ENCODE measurements at places on chromosomes 1 and 21.
A peak's percentile ranks its signal among the peaks of the same experiment; 100 is the strongest.

DNA sequence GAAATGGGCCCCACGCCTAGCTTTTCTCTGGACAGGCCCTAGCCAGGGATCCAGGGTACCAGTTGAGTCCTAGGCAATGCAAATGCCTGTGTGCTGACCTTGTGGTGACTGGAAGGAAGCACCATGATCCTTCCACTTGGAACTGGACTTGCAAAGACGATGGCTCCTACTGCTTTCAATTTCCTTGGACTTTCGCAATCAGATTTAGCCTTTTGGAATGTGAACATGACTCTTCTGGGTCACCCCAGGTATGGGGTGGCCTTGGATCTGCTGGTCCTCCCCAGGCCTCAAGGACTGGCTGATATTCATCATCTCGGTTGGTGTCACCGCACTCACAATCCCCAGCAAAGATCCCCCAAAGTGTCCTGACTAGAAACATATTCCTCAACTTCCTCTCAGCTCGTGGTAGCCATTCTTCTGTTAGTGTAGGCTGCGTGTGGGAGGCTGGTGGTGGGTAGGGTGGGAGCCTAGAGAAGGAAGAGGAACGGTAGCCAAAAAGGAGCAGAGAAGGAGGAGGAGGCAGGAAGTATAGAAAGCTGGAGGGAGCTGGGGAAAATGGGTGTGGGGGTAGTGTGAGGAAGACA, 130.5 kb downstream of the PPIAL4G start:
- DNase-seq, result no peak

- no peak for DNase-seq
These were observed 11.1 kb downstream of the CHD5 start for GRCh38 chr1:6168947-6169586.

GRCh38 chr1:15951341-15952153, 24.4 kb downstream of the ZBTB17 start:
- DNase-seq, result no peak

DNA sequence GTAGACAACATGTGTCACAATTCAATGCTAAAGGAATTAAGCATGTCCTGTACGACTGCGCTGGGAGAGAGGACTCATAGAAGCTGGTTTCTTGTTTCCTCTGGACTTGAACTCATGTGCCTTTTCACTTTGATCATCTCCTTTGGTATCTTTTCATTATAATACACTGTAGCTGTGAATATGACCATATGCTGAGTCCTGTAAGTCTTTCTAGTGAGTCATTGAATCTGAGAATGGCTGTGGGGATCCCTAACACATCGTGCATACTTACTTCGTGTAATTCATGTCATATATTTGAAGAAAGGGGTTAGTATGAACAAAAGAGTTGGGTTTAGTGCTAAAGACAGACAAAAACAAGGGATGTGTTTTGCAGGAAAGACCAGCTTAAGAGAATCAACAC, 148.1 kb upstream of the RUNX1 start:
- DNase-seq, result no peak

DNA sequence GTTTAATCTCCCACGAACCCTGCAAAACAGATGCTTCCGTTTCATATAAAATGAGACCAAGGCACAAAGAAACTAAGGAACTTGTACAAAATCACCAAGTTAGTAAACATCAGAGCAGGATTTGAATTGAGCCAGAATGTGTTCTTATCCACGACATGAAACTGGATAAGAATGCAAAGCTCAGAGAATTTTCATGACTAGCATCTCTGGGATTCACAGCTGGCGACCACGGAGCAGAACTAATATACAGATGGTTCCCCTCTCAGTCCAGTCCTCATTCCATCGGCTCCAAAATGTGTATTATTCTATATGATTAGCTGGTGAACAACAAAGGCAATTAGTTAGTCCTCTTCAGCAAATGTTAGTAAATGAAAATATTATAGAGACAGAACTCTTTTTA, 72.3 kb upstream of the ERG start:
- DNase-seq, result no peak

DNA sequence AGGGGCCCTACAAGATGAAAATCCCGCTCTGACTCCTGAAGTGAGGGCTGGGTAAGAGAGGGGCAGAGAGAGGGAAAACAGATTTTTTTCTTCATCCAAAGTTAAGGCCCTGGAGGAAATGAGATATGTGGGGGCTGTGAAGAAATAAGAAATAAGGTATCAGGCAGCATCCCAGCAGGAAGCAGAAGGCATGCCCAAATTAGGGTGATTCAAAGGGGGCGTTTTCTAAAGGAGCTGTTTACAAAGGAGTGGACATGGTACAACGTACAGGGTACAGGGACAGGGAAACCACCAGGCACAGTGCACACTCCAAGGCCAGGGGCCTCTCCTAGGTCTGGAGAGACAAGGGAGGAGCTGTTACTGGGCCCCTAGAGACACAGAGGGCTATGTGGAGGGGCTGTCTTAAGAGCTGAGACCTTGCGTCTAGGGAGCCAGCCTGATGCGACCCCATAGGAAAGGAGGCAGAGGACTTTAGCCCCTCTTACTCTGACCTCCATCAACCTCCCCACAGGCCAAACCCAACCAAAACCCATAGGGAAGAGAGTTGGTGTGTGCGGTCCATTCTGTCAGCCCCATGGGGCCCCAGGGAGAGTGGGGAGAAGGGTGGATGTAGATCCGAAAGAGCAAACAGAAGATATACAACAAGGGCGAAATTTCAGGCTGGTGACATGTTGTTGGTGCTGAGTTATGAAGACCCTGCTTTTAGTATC, 38.6 kb downstream of the STYXL2 start:
- no peak for DNase-seq

DNA sequence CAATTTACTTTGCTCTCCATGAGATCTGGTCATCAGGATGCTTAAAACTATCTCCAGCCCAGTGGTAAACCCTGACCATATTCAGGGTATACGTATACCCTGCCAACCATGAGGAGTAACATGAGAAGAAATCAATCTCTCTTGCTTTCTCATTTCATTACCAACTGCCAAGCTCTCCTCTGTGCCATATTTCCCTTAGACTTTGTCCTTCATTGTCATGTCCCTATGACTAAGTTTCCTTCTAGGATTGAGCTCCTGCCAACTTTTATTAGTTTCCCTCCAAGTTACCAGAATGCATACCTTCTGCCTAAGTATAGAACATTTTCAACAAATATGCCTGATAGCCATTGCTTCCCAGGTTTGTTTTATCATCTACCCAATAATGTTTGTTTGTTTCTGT, 1113.9 kb upstream of the B3GALT2 start:
- DNase-seq, result no peak

GRCh38 chr21:36966821-36967768, 626 bp upstream of the HLCS start:
- no peak for DNase-seq

- no peak for DNase-seq
These were observed 17.5 kb downstream of the KLHDC8A start for GRCh38 chr1:205339197-205339702.

DNA sequence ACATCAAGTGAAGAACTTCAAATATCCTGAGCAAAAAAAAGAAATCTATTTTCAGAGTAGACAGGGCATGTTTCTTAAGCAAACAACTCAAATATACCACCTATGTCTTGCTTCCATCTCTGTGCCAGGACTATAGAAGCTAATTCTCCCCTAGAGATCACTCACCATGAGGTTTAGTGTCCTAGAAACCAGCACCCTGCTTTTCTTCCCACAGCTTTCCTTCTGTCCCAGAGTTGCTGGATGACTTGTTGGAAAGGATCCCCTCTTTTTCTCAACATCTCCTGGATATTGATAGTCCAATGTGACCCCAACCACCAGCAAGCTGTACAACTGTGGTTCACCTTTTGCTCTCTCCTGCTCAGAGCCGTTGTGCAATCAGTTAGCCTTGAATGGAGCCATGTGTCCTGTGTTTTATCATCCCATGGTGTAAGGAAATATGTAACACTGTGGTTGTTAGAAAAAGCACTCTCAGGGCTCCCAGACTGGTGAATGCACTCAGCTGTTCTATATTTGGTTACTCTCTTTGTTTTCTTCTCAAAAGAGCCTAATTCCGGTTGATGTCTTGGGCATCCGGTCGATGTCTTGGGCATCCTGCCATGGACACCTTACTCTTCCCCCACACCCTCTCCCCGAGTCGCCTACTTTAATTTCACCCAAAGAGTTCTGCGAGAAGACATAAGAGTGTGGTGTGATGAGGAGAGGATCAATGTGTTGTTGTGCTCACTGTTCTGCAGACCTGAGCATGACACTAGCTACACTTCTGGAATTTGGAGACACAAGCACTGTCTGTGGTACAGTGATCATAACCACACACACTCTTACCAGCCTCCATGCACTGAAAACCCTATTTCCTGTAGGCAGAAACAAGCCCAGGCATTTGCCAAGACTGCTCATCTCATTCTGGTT, 1.7 kb downstream of the TNFSF4 start:
- DNase-seq, result no peak

- DNase-seq, result no peak
These were observed 18.1 kb downstream of the NAV1 start for GRCh38 chr1:201556841-201557571.

DNA sequence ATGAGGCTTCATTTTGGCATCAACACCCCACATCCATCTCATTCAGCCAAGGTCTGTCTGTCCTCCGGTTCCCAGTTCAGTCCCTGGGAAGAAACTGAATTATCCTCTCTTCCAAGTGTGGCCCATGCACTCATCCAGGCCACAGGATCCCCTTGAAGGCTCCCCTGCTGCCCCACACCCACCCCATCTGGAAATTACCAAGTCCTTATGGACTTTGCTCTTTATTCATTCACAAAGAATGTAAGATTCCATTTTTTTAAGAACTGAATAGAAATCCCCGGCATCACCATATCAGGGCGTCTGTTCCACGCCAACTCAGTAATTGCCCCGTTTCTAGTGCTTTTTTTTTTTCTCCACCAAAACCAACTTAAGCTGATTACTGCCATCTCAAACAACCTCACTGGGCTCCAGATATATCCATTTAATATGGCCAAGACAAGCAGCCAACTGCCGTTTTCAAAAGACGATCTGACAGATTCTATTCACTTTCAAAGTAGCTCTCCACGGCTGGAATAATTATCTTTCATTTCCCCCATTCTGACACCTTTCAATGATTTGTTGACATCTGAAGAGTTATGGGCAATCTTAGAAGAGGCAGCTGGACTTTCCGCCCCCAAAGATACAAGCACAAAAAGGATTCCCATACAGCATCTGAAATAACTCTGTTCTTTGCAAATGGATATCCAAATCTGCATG, 55.9 kb downstream of the OLIG1 start:
- no peak for DNase-seq

- no peak for DNase-seq
These were observed 5.6 kb upstream of the CTPS1 start for GRCh38 chr1:40973912-40974311.

- no peak for DNase-seq
These were observed 26.4 kb downstream of the FOXO6 start for GRCh38 chr1:41387667-41388091.

- DNase-seq, result no peak
These were observed 6.0 kb downstream of the CYB561D1 start for GRCh38 chr1:109499661-109500536.

- peak; percentile 65 for DNase-seq
These were observed 366.3 kb upstream of the ESRRG start for GRCh38 chr1:217089361-217090014.

GRCh38 chr1:31663622-31664452, 19.2 kb upstream of the PEF1 start:
- no peak for DNase-seq

GRCh38 chr1:61604684-61605083, 120.3 kb downstream of the TM2D1 start:
- DNase-seq, result no peak

DNA sequence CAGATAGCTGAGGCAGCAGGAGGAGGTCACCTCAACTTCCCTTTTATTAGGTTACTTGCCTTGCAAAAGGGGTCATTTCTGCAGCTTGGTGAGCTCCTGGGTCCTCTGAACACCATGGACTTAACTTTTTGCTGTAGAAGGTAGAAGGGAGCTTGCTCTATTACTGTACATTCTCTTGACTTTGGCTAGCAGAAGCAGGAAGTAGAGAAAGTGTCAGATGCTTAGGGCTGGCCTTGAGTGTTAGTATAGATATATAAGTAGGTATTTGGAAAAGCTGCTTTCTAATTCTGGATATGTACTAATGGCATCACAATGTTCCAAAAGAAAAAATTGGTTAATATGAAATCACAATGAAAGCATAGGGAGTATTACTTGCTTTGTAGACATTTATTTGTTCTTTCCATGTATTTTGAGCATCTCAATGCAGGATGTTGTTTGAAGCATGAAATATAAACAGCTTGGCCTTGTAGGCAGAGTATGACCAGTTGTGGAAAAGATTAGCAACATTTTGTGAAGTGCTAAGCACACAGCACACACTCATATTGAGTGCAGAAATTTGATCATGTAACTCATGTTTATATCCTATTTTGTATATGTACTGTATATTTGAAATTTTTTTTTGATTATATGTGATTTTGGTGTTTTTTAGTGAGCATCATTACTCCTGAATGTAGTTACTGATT, 108.8 kb downstream of the DYRK1A start:
- DNase-seq, result no peak
